Stimulated activated CD4-positive, alpha-beta T cell treated with anti-CD3 and anti-CD28 coated beads, Interleukin-1b, Interleukin-23, amount 100 ng/mL, for 24 hours (primary cell): ENCODE measurements at places on chromosomes 3 and 15.

- DNase-seq: no peak
These were observed 120.9 kb downstream of the ZMAT3 start for GRCh38 chr3:178950676-178951075.

- no peak for DNase-seq
These were observed 604.9 kb upstream of the CFAP20DC start for GRCh38 chr3:59654480-59655417.

GRCh38 chr3:42071904-42072812, 19.0 kb upstream of the TRAK1 start:
- DNase-seq: no peak

DNA sequence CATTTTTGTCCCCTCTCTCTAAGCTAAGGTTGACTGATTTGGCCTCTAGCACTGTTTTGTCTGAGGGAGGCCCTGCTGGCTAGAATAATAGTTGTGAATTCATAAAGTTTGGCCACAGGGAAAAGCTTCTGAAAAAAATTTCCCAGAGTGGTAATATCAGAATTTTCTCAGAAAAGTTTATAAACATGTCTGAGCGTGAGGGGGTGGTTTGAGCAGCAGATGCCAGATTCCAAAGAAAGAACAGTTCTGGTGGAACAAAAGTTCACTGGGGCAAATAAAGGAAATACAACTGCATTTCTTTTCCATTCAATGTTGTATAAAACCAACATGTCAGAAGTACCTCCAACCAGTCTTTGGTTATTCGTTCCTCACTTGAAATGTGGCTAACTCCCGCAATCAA, 61.2 kb downstream of the CLDN1 start:
- no peak for DNase-seq

DNA sequence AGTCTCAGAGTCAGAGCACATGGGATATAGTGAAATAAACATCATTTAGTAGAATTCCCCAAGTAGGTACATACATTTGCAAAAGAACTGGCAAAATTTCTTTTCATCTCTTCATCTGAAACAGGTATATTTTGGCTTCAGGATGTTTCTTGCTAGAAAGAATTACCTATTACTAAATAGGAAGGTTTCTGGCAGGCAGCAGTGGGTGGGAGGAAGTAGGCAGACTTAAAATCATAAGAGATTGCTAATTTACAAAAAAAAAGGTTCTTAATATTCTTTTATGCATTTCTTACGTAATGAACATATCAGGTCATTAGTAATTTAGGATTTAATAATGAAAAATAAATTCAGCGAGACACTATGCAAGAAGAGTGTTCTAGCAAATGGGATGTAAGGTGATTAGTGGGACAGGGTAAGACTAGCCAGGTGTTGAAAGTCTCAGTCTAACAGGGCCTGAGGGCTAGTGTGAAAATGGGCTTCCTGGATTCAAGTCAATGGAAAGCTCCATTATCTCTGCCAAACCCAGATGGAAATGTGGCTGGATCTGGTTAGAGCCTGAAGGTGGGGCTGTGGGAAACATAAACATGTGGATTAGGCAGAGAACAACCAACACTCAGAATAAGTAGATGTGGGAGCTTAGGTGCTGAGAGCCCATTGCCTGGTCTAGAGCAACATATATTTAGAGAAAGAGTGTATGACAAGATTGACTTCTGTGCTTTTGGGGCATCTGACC, 127.4 kb upstream of the FEZF2 start:
- DNase-seq: no peak

DNA sequence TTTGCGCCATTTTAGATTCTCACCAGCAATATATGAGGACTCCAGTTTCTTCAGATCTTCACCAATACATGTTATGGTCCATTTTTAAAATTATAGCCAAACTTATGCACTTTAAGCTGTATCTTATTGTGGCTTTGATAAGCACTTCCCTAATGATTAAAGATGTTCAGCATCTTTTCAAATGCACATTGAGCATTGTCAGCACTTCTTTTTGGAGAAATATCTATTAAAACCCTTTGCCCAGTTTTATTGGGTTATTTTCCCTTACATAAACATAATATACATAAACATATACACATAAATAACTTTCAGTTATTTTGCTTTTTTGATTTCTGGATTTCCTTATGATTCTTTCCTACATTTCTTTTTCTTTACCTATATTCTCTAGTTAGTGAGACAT, 83.8 kb downstream of the ROBO1 start:
- no peak for DNase-seq

DNA sequence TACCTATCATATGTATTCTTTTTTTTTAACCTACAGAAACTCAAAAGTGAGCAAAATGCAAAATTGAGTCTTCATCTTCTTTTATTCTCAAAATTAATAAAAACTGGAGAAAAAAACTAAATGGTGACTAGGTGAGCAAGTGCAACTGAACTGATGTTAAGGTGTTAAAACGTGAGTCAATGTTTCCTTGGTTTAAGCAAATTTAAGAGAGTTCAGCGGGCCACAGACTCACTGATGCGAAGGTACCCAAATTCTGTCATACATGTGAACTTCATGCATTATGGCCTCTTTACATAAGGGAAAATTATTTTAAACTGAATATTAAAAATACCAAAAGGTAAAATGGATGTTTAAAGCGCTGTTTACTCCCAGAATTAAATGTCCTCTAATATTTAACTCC, 206.6 kb downstream of the FOXP1 start:
- DNase-seq: no peak

- DNase-seq: no peak
These were observed 344.1 kb downstream of the UNC13C start for GRCh38 chr15:54322341-54322740.

DNA sequence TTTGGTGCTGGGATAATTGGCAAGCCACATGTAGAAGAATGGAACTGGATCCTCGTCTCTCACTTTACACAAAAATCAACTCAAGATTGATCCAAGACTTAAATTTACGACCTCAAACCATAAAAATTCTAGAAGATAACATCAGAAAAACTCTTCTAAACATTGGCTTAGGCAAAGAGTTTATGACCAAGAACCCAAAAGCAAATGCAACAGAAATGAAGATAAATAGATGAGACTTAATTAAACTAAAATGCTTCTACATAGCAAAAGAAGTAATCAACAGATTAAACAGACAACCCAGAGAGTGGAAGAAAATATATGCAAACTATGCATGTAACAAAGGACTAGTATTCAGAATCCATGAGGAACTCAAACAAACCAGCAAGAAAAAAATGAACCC, 80.1 kb downstream of the CLDN1 start:
- no peak for DNase-seq

DNA sequence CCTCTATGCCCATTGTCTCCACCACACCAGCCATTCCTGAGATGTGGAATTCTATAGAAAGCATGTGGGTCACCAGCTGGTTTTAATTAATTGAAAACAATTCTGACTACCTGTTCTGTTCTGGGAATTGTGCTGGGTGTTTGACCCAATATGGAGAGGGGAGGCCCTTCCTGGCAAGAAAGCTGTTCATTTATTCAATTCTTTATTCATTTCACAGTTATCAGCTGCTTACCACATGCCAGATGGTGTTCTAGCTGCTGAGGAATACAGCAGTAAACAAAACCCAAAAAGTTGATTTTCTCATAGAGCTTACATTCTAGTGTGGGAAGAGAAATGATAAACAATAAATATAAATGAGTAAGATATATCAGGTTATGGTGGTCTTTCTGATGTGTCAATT, 296.1 kb upstream of the RASGRP1 start:
- no peak for DNase-seq

DNA sequence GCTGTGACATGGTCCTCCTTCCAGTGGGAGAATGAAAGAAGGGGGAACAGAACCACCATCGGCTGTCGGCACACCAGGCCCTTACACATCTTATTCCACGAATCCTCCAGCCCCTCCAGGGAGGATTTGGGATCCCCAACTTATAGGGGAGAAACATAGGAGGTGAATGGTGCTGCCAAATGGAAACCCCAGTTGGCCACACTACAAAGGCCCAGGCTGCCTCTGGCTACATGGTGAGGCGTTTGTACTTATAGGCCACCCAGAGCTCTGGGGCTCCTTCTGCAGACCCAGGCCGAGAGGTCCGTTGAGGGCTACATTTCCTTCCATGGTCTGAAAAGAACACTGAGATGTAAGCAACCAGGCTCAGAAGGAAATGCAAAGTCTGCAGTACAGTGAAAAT, 12.0 kb downstream of the AMOTL2 start:
- DNase-seq: no peak

- no peak for DNase-seq
These were observed 1141.4 kb downstream of the TBL1XR1 start for GRCh38 chr3:176055836-176056235.

GRCh38 chr3:23741036-23741706, 64.6 kb upstream of the UBE2E1 start:
- DNase-seq: no peak

DNA sequence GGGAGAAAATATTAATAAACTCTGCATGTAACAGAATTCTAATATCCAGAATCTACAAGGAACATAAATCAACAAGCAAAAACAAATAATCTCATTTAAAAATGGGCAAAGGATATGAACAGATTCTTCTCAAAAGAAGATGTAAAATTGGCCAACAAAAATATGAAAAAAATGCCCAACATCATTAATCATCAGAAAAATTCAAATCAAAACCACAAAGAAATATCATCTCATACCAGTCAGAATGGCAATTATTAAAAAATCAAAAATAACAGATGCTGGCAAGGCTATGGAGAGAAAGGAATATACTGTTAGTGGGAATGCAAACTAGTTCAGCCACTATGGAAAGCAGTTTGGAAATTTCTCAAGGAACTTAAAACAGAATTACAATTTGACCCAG, 150.7 kb upstream of the TRIM42 start:
- no peak for DNase-seq

- DNase-seq: no peak
These were observed 93.2 kb downstream of the TP63 start for GRCh38 chr3:189724356-189724755.

GRCh38 chr15:47972738-47973137, 148.1 kb upstream of the SLC24A5 start:
- DNase-seq: no peak
